ENCODE measurements at places on chromosomes 7 and 10. TPM values are rescaled to one million over a fixed set of nuclear protein-coding genes. Genes with fewer than 3 reads are reported as not detected.

EPO gene
- not detected for total RNA-seq

MYOF gene
- total RNA-seq: 59.4 TPM

ZNF789 gene
- total RNA-seq: 32.5 TPM

LLCFC1 gene
- total RNA-seq: not detected

CDNF gene
- 3.0 TPM for total RNA-seq

PAPOLB gene
- 1.5 TPM for total RNA-seq

IMPDH1 gene
- total RNA-seq: 69.2 TPM
